ENCODE measurements at places on chromosomes 3 and 15. TPM values are rescaled to one million over a fixed set of nuclear protein-coding genes. Genes with fewer than 3 reads are reported as not detected.

DNA sequence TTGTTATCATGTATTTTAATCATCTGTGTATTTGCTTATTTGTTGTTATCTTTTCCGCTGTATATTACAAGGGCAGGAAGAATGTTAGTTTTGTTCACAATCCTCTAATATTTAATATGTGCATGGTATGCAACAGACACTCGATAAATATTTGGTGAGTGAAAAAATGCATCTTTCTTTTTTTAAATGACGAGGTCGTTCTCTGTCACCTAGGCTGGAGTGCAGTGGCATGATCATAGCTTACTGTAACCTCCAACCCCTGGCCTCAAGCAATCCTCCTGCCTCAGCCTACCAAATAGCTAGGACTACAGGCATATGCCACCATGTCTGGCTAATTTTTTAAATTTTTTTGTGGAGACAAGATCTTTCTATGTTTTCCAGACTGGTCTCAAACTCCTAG, 66.2 kb downstream of the MITF start:
- no peak for DNase-seq

GRCh38 chr3:188191460-188191859, 37.5 kb downstream of the LPP start:
- no peak for DNase-seq

DNA sequence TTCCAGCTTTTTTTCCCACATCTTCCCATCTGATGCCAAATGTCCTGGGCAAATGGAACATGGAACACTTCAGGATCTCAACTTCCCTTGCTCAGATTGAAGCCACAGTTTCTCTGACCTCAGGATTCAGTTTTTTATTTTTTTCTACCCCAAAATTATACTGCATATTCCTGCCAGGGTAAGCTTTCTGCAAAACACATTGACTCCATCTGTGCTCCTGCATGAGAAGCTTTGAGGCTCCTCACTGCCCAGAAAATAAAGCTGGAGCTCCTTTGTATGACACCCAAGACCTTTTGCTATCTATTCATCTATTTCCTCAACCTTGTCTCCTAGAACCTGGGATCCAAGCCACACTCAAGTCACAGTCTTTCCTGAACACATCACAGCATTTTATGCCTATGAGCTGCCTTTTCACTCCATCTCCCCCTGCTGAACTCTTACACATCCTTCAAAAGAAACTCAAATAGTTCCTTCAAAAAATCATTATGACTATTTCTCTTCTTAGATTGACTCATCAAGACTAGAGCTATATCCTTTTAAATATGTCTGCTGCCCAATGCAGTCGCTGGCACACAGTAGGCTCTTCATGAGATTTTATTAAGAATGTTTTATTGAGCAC, 57.4 kb upstream of the PSMD6 start:
- DNase-seq, result no peak

The B2M gene
- total RNA-seq, result 1,733 TPM

DNA sequence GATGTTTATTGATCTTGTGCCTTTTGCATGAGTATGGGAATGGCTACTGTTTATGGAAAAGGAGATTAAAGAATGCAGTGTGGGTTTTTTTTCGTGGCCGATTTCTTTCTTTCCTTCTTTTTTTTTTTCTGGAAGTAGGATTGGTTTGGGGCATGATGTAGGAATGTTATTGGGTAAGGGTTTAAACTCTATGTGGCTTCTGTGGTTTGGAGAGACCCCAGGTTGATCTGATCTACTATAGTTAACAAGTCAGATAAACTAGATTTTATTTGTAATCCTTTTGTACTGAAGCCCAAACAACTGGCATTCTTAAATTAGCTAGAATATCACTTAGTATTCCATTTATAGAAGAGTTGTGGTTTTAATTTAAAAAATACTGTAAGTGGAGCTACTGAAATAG, 304.8 kb downstream of the LPP start:
- no peak for DNase-seq

DNA sequence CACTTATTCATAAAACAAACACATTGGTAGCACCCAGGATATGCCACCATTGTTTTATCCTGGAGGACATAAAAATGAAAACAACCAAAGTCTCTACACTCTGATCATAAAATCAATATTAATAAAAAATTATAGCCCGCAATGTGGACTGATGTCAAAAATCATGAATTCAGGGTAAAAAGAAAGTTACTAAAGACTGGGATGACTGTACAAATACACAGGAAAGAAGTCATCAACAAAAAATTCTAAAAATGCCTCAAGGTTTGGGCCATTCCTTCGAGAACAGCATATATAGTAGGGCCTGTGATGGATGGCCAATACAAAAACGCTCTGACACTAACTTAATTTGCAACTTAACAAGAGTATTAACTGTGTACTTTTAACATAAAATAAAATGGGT, 76.8 kb downstream of the THBS1 start:
- no peak for DNase-seq

The HCN4 gene
- not detected for total RNA-seq

Measured in osteocyte (in vitro differentiated cells).